Thoracic aorta (tissue), 2 donors: ENCODE measurements at places on chromosomes 7 and 10.

- H3K27ac ChIP-seq: no peak overlapping the region
- H3K4me1 ChIP-seq: no peaks in the 10 kb centered on the region
- H3K36me3 ChIP-seq: no peaks in the 10 kb centered on the region
- no peaks in the 10 kb centered on the region for H3K27me3 ChIP-seq
Measured at GRCh38 chr10:84221916-84222315, 3.4 kb downstream of the LRIT2 start.

DNA sequence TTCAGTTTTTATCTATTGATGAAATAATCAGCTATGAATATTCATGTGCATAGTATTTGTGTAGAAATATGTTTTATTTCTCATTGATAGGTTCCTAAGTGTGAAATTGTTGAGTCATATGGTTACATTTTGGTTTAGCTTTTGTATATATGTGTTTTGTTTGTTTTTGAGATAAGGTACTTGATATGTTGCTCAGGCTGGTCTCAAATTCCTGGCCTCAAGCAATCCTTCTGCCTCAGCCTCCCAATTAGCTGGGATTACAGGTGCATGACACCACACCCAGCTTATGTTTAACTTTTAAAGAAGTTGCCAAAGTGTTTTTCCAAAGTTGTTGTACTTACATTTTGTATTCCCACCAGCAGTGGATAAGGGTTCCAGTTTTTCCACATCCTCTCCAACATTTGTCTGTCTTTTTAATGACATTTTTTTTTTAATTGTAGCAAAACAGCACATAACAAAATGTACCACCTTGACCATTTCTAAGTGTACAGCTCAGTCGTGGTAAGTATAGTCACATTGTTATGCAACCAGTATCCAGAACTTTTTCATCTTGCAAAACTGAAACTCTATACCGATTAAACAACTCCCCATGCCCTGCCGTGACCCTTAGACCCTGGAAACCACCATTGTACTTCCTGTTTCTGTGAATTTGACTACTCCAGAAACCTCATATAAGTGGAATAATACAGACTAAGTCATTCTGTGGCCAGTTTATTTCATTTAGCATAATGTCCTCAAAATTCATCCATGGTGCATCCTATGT is 12.6 kb upstream of the UBE2D1 start:
- no peaks in the 10 kb centered on the region for H3K36me3 ChIP-seq
- H3K4me1 ChIP-seq: no peaks in the 10 kb centered on the region
- no peaks in the 10 kb centered on the region for H3K27me3 ChIP-seq
- H3K4me3 ChIP-seq: no peak overlapping the region

GRCh38 chr10:29951441-29951931 is 107.9 kb downstream of the JCAD start:
- H3K4me1 ChIP-seq: peaks cover 25% of the 10 kb centered on the region
- H3K4me3 ChIP-seq: no peak overlapping the region
- H3K27me3 ChIP-seq: no peaks in the 10 kb centered on the region
- no peaks in the 10 kb centered on the region for H3K36me3 ChIP-seq
- H3K27ac ChIP-seq: peak overlapping the region; percentile 35

- no peak overlapping the region for H3K27ac ChIP-seq
- H3K27me3 ChIP-seq: no peaks in the 10 kb centered on the region
- peaks cover 8% of the 10 kb centered on the region for H3K4me1 ChIP-seq
- DNase-seq: no peak
- H3K4me3 ChIP-seq: no peak overlapping the region
Measured at GRCh38 chr10:24457661-24458318, 248.9 kb downstream of the KIAA1217 start.

DNA sequence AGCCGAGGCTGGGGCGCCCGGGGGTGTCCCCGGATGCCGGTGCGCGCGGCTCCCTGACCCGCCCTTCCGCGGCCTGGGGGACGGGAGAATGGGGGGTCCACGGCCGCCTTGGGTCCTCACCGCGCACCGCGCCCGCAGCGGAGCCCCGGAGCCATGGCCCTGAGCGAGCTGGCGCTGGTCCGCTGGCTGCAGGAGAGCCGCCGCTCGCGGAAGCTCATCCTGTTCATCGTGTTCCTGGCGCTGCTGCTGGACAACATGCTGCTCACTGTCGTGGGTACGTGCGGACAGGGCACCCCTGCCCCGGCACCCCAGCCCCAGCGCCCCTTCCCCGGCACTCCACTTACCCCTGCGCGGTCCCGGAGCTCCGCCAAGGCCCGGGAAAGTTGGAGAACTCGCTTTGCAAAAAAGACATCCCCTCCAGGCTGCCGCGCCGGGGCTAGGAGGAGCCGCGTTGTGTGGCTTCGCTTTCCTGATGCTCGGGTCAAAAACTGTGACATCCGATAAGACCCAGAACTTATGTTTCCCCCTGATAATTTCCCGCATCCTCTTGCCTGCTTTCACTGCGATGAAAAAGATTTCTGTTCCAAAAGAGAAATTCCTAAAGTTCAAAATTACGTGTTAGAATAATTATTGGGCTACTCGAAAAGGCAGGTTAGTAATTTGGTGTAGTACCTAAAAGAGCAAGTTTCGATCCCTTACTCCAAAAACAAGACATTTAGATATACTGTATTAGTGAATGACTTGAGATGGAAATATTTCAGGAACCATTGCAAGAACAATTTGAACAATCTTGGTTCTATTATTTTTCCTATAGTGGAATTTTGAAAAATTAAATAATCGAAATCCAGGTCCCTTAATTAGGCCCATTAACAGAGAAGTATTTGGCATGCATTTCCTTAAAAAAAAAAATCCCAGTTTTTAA is 888 bp downstream of the SLC18A2 start:
- peaks cover 5% of the 10 kb centered on the region for H3K4me1 ChIP-seq
- no peak overlapping the region for H3K27ac ChIP-seq
- no peaks in the 10 kb centered on the region for H3K36me3 ChIP-seq
- no peak overlapping the region for H3K4me3 ChIP-seq
